ENCODE measurements at places on chromosomes 1 and 21.

GRCh38 chr1:199042193-199042592, 403.4 kb downstream of the PTPRC start:
- DNase-seq = no peak

DNA sequence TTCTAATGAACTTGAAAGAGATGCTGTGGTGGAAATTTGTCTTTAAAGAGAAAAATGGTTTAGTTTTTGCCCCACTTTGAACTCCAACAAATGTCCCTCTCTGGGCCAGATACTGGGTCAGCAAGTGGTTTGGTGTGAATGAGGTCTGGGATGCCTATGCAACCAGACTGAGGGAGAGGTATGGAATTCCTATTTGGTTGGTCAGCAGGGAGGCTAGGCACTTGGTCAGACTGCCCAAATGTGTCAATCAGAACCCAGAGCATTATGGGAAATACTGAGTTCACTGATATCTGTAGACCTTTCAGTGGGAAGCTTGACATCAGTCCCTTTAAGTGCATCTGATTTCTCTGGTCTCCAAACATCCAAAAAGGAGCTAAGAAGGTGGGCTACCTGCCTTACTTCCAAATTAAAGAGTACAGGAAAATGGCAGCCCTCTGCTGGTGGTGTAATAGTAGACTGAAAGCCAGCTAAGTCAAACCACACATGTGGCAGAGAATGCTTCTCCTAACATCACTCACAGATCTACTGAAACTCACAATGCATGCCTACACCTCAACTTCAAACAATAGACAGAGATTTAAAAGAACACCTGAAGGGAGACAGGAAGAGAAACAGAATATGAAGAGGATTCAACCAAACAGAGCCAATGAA, 510.1 kb downstream of the PLA2G4A start:
- DNase-seq = no peak

DNA sequence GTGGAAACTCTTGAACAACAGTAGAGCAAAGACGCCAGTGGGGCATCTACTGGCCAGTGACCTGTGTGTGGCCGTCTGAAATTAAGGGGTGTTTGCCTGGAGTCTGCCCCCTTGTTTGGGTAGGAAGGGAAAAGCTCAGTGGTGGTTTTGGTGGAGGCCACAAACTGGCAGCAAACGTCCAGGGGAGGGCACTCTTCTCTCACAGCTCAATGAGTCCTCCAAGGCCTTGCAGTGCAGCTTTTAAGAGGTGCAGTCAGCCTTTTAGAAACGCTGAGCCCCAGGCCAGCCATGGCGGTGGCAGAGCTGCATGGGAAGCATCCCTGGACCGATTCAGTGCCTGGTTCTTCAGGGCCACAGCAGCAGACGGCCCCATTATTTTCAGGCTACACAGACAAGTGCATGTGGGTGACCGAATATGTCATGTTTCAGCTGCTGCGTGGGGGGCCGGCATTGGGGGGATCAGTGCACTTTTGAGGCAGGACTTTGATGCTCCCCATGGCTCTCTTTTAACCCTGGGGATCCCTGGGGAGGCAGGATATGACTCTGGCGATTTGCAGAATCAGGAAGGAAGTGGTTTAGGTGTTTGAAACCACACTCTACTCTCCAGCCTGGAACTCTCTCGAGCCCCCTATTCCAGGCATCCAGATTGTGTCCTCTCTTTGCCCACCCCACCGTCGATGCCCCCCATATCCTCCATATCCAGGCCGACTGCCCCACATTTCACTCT, 414.0 kb downstream of the PRDM2 start:
- peak; percentile 58 for DNase-seq

DNA sequence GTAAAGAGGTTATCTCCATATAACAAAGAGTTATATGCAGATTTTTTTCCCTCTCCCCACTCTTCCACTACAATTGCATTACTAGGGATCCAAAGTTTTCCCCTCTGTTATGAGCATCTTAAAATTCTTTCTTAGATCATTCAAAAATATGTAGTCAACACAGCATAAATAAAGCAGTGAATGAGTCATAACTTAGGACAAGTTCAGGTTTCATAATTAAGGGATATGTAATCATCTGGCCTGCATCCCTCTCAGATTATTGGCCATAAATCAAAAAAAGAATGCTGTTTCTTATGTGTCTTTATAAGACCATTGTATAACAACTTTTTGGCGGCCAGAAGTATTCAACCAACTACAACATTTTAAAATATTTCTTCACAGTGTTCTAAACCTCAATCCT, 1526.1 kb downstream of the KCNT2 start:
- DNase-seq = no peak

DNA sequence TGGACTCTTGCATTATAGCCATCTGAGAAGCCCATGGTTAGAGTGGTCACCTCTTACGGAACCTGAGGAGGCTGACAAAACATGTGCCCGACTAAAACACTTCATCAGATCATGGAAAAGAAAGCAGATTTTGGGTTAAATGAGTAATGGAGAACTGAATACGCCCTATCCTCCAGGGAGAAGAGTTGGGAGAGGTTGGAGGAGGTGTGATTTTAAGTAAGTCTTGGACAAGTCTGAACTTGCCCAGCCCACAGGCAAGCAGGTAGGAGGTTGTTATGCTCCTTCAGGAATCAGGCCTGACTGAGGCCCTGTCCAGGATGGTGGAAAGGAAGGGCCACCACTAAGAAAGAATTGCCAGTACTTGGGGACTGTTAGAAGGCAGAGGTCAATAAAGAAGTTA, 255.8 kb downstream of the TGFB2 start:
- no peak for DNase-seq

All from COR-L47 (cell line).